ENCODE measurements at places on chromosomes 4 and X.

- no peak for DNase-seq
Measured at GRCh38 chr4:107444-108429, 16.6 kb upstream of the ZNF718 start.

- DNase-seq = no peak
Measured at GRCh38 chrX:55522596-55523276, 33.1 kb upstream of the USP51 start.

DNA sequence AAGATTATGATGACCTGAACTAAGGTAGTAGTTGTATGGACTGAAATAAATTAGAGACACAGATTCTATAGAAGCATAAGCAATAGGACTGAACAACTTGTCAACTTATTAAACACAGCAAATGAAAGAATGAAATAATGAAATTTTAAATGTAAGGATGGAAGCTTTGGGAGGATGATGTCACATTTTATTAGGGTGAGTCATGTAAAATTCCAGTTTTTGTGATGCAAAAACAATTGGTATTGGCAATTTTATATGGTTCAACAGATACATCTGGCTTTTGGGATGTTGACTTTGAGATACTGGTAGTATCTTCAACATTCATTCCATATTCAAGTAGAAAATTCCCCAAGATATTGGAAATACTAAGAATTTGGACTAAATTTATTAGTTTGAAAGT lies 72.7 kb upstream of the IL15 start:
- no peak for DNase-seq

- DNase-seq = peak; percentile 75
Measured at GRCh38 chr4:52545099-52546069, 113.7 kb downstream of the USP46 start.

Data from activated CD4-positive, alpha-beta memory T cell treated with anti-CD3 and anti-CD28 coated beads for 36 hours (primary cell).